ENCODE measurements at places on chromosomes 1 and 21.

DNA sequence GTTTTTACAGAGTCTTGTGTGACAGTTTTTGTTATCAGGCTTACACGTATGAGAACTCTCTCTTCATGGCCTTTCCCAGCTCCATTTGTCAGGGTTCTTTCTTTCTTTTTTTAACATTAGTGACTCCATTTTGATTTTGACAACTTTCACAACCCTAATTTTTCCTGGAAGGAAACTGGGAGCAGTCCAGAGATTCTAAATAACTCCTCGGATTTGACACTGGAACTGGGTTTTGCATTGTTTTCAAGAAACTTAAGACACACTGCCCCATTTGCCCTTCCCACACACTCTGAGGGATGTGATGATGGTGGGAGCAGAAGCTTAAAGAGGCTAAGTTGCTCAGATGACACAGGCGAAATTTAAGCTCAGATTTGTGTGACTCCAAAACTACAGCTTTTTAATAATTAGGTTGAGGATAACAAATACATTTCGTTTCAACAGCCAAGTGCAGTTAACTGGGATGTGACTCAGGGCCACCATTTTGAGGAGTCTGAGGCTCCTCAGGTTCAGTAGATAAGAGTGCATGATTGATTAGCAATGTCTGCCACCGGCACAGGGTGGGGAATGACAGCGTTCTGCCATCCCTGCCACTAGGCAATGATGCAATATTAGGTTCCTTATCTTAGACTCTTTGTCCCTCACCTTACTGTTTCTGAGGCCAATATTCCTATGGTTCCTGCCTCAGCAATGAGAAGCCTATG is 95.1 kb upstream of the ATP1A1 start:
- no peak for DNase-seq

DNA sequence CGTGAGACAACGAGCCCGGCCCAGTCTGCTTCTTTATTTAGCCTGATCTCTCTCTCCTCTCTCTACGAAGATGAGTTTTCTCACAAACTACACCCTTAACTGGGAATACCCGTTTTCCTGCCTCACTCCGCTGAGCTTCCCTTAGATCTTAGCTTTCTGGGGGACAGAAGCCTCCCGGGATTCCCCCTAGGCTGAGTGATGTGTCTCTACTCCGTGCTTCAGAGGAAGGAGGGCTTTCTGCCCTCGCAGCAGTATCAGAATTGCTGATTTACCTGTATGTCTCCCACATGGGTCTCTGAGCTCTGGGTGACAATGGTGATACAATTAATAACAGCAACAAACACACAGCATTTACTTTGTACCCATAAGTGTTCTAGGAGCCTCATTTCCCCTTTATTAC is 1.0 kb downstream of the ZBTB17 start:
- no peak for DNase-seq

DNA sequence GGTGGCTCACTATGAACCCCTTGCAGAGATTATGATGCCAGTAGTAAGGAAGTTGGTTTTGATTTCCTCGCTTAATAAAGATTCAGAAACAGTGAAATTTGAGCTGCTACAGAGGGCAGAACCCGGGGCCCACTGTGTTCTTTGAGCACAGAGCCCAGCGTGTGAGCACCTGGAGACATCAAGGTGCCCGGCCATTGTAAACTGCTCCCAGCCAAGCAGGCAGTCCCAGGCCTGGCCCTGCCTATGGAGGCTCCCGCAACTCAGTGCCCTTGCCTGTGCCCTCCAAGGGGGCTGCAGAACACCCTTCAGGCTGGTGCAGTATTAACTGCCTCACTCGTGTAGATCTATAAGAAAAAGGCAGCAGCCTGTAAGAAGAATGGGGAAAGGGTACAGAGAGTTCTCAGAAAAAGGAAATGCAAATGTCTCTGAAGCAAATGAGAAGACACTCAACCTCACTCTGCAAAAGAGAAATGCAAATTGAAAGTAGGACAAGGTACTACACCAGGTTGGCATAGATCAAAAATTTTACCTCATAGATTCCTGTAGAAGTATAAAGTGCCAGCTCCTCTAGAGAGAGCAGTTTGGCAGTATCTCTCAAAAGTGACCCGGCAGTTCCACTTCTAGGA is 323.7 kb downstream of the HHAT start:
- no peak for DNase-seq

GRCh38 chr1:51829058-51829457 is 49.5 kb downstream of the NRDC start:
- DNase-seq, result no peak

- no peak for DNase-seq
Measured at GRCh38 chr1:169561692-169562091, 24.6 kb downstream of the F5 start.

- no peak for DNase-seq
Measured at GRCh38 chr1:237384213-237384612, 342.2 kb downstream of the RYR2 start.

DNA sequence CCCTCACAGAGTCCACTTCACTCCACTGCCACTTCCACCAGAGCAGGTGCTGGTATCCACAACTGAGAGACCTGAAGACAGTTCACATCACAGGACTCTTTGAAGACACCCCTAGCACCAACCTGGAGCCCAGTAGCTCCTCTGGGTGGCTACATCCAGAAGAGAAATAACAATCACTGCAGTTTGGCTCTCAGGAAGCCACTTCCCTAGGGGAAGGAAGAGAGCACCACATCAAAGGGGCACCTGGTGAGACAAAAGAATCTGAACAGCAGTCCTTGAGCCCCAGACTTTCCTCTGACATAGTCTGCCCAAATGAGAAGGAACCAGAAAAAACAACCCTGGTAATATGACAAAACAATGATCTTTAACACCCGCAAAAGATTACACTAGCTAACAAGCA is 113.2 kb downstream of the TENT5C start:
- DNase-seq, result no peak

- DNase-seq, result no peak
Measured at GRCh38 chr1:68868606-68869005, 371.7 kb upstream of the DEPDC1 start.

DNA sequence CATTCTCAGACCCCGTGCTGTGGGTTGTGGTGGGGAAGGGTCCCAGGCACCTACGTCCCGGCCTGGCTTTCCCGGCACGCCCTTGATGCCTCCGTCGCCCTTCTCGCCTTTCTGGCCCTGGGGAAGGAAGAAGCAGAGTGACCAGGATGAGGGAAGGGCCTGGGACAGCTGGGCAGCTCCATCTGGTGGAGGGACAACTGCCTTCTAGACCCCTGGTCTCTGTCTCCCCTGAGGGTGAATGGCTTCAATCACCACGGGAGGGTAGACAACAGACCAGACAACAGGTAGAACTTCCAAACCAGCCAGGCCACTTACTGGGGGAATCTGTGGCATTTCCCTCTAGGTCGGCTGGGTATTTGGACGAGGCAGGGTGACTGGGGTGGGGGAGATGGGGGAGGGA is 11.9 kb downstream of the COL16A1 start:
- no peak for DNase-seq

DNA sequence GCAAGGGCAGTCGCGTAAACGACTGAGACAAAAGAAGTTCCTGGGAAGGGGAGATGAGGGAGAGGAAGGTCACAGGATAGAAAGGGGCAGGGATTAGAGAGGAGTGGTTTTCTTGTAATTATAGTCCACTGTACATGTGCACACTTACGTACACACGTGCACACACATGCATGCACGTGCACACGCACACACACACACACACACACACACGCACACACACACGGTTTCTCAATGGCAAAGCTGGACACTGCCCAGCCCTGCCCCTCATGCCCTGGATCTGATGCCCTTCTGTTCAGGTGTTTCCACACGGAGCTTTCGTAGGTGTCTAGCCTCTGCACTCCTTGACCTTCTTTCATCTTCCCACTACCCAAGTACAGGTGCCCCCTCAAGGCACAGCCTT is 3.9 kb downstream of the OR2B11 start:
- no peak for DNase-seq

GRCh38 chr21:41761211-41761933 is 5.5 kb downstream of the RIPK4 start:
- DNase-seq, result peak; percentile 6

DNA sequence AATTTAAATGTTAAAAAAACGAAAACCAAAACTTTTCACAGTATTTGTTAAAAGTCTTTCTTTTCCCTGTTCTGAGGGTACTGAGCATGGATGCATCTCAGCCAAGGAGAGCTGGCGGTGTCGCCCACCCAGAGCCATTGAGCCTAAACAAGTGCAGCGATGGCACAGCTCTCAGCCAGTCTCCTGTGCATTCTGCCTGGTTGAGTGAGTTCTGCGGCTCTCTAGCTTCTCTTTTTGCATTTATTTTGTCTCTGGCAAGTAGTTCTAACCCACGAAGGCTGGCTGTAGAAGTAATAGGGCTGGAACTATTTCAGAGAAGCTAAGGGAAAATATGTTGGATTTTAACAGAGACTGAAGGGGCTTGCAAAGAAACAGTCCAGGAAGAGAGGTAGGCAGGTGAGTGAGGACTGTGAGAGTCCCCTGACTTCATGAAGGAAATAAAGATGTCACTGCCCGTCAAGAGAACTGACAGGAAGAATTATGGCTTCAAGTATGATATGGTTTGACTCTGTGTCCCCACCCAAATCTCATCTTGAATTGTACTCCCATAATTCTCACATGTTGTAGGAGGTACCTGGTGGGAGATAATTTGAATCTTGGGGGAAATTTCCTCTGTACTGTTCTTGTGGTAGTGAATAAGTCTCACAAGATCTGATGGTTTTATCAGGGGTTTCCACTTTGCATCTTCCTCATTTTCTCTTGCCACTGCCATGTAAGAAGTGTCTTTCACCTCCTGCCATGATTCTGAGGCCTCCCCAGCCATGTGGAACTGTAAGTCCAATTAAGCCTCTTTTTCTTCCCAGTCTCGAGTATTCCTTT is 35.7 kb upstream of the LIN9 start:
- no peak for DNase-seq

DNA sequence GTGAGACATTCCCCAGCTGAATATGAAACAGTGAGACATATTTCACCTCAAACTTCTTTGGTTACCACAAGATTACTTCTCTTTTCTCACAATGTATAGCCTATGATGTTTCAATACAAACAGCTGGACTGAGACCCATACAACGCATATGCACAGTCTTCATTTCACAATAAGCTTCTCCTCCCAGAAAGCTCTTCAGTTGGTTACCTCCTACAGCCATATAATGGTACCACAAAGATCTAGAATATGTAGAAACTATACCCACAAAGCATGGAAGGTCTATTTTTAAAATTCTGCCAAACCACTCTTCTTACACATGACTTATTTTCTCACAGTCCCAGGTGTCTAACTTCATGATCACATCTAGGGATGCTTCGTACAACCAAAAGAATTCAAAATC is 70.8 kb downstream of the JAK1 start:
- no peak for DNase-seq

DNA sequence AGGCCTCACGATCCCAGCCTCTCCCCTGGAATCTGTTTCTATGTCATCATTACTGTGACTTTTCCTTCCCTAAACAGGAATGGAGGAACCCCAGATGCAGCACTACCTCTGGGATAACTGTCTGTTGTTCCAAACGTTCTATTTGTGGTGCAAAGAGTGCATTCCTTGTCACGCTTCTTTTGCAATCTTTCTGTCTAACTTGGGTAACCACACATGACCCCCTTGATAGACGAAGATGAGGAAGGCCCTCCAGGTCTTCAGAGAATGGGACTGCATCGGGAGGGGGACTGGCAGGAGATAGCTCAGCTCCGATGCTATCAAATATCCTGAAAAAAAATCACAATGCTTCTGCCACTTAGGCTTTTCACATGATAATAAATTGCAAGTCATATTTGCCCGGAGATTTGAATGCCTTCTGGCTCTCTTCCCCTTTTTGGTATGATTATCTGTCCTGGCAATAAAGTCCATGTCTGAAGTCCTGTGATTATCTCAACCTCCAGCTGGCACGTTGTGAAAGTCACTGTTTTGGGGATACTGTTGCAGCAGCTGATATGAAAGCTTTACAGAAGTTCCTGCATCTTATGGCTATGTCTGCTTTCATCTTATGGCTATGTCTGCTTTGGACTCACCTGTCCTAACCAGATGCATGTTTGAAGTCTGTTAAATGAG is 148.7 kb upstream of the LMO4 start:
- no peak for DNase-seq

- no peak for DNase-seq
Measured at GRCh38 chr21:18041012-18041411, 203.6 kb upstream of the CHODL start.

GRCh38 chr1:33234588-33234990 is 21.7 kb upstream of the ZNF362 start:
- no peak for DNase-seq

DNA sequence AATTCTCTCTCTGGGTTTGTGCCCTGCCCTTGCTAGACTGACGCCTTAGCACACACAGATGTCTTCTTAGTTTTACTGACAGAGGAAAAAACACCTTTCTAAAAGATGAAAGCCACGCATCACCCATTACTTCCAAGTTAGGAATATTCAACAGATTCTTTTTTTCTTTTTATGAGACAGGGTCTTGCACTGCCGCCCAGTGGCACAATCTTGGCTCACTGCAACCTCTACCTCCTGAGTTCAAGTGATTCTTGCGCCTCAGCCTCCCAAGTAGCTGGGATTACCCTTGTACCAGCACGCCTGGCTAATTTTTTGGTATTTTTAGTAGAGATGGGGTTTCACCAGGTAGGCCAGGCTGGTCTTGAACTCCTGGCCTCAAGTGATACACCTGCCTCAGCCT is 169.2 kb downstream of the APP start:
- DNase-seq, result no peak

- no peak for DNase-seq
Measured at GRCh38 chr21:43703035-43703880, 15.7 kb upstream of the PDXK start.

GRCh38 chr1:2269193-2269921 is 41.2 kb downstream of the SKI start:
- no peak for DNase-seq

DNA sequence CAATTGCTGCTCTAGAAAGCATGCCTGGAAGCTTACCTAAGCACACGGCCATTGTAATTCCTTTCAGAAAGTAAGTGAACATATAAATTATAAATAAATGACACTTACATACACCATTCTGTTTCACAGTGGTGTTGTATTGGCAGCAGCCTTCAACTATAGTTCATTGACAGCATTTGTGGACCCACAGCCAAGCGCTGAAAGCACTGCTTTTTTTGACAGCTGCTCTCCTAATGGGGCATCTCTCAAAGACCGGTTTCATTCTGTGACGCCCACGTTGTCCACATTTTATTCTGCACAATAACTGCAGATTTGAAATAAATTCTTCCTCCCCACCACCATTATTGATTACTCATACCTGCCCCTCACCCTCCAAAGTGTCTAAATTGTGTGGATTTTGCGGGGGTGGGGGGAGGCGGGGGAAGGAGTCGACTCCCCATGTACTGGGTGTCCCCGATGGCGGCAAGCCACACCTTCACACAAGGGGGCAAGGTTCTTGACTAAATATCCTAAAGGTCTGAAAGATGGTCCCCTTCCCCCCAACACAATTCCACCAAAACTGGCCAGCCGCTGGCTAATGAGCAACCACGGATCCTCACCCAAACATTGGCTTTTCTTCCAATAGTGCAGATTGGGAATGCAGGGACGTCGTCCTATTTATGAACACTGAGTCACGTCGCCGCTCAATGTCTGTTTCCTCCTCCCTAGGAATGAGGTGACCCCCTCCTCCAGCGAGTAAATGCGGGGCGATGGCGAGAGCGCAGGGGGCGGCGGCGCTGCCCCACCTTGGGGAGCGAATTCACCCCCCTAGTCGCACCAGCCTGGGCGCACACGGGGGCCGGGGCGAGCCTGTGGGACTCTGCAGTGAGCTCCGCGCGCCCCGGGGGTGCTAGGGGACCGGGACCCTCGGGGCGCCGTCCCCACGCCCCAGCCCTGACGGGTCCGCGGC is 960 bp downstream of the RCAN1 start:
- DNase-seq, result no peak

All from NCI-H146 (cell line).